Kidney tubule cell (primary cell): ENCODE measurements at places on chromosomes 7 and 10.

- DNase-seq: no peak
Measured at GRCh38 chr10:15704581-15704968, 15.1 kb downstream of the ITGA8 start.

GRCh38 chr7:27324246-27324645 is 81.6 kb downstream of the EVX1 start:
- no peak for DNase-seq

DNA sequence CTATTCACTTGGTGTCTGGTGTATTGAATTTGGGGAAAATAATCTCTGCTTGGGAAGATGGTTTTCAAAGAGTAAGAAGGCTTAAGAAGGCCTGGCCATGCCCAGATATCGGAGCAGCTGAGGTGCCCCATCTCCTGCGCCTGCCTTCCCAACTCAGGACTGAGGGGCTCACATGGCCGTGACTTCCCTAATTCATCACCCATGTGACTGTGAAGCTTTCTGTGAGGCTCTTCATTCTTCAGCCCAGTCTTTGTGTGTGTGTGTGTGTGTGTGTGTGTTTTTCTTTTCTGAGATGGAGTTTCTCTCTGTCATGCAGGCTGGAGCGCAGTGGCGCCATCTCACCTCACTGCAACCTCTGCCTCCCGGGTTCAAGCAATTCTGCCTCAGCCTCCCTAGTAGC is 53.2 kb downstream of the PROSER2 start:
- no peak for DNase-seq

DNA sequence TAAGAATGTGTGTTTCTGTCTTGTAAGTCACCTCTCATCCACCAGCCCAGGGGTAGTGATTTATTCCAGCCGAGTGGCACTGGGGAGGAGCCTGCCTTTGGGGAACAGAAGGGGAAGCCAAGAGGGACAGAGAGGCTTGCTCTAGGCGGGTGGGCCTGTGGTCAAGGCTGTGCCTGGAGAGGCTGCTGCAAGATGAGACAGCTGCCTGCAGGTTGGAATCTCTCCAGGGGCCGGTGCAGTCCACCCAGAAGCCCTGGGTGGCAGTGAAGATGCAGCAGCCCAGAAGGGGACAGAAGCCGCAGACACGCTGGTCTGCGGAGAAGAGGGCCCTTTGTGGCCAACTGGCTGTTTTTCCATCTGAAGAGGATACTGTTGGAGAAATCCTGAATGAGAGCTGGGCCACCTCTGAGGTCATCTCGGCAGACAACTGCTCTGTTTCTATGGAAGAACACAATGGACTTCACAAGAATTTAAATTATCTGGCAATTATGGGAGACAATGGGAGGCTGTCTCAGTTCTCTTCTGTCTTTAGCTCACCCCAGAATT is 175.7 kb downstream of the GFRA1 start:
- DNase-seq: peak; percentile 21

DNA sequence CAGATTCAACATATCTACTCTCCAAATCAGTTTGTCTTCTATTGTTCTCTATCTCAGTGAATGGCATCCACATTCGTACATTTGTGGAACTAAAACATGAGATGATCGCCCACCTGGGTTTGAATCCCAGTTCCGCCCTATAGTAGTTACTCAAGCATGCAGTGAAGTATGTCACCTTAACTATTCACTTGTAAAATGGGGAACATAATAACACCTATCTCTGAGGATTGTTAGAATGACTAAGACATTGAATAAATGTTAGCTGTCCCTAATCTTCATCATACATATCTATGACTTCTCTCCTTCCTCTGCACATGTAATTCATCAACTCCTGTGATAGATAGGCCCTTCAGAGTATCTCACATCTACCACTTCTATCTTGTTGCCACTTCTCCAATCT is 24.7 kb downstream of the UBE2D1 start:
- no peak for DNase-seq

DNA sequence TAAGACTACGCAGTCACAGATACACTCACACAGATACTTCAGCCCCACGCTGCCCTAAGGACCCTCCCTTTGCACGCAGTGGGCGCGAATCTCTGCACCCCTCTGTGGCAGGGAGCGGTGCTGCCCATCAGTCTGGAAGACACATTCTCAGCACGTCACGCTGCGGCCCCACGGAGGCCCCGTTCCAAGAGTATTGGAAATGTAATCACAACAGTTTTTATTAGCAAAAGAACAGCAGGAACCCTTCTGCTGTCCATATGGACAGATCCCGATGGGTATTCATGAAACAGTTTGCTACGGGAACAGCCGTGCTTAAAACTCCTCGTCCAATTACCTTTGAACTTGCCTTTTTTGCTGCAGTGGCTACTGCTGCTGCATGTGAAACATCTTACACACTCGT is 131.0 kb downstream of the RPS24 start:
- DNase-seq: no peak

DNA sequence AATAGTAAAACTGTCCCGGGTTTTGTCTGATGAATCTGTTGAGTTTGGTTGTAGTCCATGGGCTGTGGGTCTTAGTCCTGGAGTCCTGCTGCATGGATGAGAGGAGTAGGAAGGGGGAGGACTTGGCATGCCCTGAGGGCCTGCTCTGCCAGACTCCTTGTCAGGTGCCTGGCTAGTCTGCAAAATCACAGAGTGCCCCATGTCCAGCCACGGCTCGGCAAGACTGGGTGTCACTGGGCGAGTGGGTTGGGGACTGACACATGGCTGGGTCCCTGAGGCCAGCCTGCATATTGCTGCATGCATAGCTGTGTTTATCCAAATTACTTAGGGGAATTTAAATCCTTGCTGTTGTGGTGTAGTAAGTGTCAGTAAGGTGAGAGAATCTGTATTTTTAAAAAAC is 9.7 kb downstream of the MINDY4 start:
- DNase-seq: no peak

DNA sequence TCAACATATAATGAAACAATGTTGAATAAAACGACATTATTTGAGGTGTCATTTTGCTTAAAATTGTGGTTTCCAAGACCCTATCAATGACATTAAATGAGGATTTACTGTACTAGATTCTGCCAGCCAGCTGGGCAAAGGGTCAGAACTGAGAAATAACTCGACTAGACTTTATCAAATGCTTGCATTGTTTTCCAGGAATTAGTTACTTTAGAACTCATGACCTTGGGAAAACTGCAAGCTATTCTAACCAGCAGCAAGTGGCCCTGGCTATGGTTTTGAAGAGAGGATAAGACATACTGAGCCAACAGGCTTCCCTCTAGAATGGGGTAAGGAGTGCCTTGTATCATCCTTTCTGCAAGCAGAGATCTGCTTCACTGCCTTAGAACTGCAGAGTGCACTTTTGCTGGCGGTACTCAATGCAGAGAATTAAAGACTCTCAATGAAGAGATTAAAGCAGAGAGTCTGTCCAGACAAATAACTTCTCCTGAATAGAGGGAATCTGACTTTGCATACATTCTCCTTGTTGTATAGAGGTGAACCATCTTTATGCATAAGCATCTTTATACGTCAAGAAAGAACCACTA is 281.5 kb downstream of the ARL4A start:
- DNase-seq: no peak

DNA sequence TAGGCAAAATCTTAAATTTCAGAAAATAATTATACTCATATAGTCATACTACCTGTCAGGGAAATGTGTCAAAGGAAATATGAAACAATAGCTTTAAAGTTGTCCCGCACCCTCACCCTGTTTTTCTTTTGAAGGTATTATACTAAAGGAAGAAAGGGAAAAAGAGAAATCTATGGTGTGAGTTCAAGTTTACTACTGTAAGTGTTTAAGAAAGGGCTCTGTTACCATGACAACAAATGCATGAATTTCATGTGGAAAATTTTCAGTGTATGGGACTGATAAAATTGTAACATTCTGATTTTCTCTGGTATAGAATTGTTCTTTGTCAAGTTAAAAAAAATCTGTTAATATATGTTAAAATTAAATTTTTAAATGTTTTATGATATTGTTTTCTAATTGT is 229.8 kb downstream of the ADK start:
- no peak for DNase-seq

- no peak for DNase-seq
Measured at GRCh38 chr7:151850491-151851124, 26.3 kb downstream of the PRKAG2 start.

- no peak for DNase-seq
Measured at GRCh38 chr7:45703373-45703821, 129.2 kb downstream of the ADCY1 start.

DNA sequence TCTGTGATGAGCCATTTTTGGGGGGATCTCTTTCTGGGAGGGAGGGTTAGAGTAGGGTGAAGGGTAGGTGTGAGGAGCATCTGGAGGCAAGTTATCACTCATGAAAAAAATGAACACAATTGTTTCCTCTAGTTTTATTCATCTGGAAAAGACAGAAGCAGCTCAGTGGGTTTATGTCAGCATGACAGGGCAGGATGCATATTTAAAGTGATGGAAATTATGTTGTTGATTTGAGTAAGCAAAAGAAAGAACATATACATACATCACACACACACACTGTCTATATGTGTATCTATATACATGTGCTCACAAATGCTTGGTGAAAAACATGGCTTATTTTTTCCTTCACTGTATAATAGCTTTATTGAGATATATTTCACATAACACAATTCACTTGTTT is 114.2 kb downstream of the ADCY1 start:
- DNase-seq: no peak

- peak; percentile 71 for DNase-seq
Measured at GRCh38 chr10:4137299-4137698, 352.3 kb upstream of the KLF6 start.

DNA sequence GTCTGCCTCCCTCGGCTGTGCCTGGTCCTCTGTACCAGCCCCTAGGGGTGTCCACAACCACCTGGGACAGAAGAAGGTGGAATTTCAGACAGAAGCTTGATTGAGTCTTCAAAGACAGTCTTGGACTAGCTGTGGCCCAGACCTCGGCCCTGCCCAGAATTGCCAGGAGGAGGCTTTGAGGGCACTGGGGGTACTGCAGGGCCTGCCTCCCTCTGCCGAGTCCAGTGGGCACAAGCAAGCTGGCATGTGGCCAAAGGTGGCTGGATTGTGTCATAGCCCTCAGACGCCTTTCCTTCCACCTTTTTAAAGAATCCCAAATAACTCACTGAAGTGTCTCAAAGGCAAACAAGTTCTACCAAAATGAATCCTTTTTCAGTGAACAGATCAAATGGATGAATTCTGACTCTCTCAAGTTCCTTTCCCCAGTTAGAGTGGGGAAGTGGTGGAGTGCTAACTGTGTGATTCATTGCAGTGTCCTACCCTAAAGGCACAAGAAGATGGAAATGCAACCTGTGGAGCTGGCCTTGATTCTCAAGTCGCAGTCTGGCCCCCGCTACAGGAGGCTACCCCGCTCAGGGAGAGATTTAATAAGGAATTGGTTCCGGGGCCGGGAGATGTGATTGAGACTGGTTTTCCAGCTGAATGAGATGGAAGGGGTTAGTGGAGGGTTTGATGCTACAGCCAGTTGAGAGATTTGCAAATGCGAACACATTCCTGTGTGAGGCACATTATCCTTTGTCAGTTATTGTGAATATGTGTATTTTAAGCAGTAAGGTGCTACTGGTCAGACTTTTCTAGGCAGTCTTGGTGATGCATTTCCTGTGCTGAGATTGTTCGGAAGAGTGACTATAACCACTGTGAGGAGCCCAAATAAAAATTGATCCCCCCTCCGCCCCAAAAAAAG is 28.8 kb upstream of the SLC26A4 start:
- no peak for DNase-seq

GRCh38 chr10:50566150-50566549 is 57.6 kb downstream of the SGMS1 start:
- DNase-seq: no peak

DNA sequence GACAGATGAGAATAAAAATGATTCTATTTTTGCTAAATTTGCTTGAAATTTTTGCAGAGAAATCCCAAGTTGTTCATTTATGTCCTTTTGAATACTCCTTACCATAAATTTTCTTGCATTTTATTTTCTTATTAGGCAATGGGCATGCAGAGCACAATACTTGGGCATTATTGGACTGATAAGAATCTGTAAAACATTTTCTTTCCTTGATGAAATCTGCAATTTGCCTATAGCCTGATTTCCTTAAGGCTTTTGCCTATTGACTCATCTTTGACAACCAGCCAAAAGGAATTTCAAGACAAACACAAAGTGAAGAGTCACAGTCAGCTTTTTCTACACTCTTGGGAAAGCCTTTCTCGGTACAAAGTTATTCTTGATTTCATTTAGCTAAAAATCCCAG is 30.5 kb upstream of the GNAT3 start:
- peak; percentile 77 for DNase-seq

DNA sequence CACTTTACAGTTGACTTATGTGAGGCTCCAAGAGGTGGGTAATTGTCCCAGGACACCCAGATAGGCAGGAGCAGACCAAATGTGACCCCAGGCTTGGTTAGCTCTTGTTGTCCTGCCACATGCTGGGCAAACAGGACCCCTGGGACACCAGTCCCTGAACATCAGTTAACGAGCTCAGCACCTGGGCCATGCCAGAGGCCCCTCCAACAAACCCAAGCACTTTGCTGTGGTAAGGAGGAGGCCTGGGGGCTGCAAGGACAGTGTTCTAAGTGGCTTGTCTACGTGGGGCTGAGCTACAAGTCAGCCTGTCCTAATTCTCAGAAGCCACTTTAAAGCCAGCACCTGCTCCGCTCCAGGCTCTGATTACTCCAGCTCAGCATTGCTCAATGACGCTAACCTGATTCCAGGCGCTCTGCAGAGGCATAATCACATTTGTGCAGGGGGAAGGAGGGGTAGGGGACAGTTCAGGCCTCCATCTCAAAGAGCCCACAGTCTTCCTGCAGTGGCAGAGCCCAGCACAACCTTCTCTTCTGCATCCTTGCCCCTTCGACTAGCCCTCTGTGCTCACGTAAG is 57.2 kb downstream of the DDC start:
- no peak for DNase-seq

GRCh38 chr10:61284222-61284890 is 168.8 kb downstream of the TMEM26 start:
- DNase-seq: peak; percentile 54

- no peak for DNase-seq
Measured at GRCh38 chr10:88831709-88832108, 19.9 kb downstream of the ANKRD22 start.

DNA sequence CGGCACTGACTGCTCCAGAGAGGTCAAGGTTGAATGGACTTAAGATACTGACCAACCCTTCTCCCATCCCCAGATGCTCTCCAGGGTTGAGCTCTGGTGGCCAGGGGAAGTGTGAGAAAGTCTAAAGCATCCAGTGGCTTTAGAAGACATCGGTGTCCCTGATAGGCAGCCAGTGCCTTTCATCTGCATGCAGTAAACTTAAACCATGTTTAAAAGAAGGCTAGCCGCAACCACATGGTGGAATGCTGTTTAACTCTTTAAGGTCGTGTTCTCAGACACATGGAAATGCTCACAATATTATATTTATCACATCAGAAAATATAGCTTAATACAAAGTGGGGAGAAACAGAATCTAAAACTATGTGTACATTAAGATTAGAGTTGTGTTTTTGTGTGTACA is 137.0 kb downstream of the CNNM2 start:
- no peak for DNase-seq

- peak; percentile 30 for DNase-seq
Measured at GRCh38 chr10:3853016-3853415, 68.0 kb upstream of the KLF6 start.

GRCh38 chr10:547591-548081 is 141.8 kb downstream of the DIP2C start:
- DNase-seq: no peak

GRCh38 chr10:132560241-132560731 is 22.7 kb downstream of the INPP5A start:
- no peak for DNase-seq
